ENCODE measurements at places on chromosomes 16 and 17.

- no peak for DNase-seq
Measured at GRCh38 chr16:15925631-15926030, 23.8 kb upstream of the ABCC1 start.

DNA sequence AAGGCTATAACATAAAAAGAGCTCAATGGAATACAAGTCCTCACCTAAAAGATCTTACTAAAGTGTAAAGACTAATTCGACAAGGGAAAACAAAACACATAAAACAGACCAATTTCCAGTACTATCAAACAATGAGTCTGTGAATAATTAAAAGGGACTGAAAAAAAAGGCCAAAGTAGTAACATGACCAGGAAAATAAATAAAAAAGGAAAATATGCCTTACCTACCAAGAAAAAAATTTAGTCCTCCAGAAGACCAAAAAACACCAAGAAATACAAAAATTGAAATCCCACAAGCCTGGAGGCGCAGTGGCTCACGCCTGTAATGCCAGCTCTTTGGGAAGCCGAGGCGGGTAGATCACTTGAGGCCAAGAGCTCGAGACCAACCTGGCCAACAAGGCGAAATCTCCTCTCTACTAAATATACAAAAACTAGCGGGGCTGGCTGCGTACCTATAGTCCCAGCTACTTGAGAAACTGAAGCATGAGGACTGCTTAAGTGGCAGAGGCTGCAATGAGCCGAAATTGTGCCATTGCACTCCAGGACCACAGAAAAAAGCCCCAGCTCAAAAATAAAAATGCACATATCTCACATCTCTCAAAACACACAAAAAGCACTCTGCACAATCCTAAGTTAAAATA lies 60.8 kb downstream of the TEX14 start:
- DNase-seq = no peak

GRCh38 chr17:55978578-55978977 lies 174.7 kb upstream of the ANKFN1 start:
- no peak for DNase-seq

- DNase-seq = no peak
Measured at GRCh38 chr16:10681310-10682308, 13.1 kb downstream of the TEKT5 start.

GRCh38 chr17:76189247-76189646 lies 48.2 kb upstream of the FOXJ1 start:
- no peak for DNase-seq

GRCh38 chr17:58870747-58871146 lies 115.1 kb downstream of the PPM1E start:
- DNase-seq = no peak

DNA sequence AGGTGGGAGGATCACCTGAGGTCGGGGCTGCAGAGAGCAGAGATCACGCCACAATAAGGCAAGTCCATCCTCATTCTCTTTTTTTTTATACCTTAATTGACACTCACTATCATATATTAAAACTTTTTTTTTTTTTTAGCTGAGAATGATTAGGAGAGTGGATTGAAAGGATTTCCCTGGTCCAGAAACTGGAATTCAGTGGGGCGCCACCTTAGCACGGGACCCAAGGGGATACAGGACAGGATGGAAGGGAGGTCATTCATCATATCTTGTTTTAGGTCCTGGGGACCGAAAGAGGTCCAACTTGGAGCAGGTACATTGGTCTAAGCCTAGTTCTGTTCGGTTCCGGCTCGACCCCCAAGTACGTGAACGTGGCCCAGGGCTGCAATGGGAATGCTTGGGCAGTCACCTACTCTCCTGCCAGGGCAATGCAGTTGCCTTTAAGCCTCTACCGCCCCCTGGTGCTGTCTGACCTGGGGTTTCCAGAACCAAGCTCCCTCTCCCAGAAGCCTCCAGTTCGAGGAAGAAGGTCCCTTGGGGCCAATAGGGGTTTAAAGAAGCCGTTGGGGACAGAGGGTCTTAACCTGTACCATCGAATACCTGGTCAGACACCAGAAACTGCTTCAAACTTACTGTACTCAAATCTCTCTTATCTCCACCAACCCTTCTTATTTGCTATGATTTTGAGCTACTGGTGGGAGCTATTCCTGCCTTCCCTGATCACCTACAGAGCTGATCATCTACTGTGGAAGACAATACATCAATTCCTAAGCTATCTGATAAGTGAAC lies 19.9 kb upstream of the GPATCH8 start:
- no peak for DNase-seq

DNA sequence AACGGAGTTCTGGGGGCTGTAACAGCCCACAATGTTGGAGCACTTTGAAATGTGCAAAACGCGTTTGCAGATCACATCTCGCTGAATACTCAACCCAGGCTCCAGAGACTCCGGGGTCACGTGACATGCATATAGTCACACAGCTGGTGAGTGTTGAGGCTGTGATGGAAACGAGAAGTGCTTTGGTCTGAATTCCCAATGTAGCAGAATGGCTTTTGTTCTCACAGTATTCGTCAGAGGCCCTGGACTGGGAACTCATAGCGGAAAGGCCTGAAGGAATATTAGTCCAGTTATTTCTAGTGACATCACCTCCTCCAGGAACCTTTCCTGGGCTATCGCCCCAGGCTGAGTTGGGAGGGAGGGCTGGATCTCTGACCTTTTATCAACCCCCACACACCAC lies 95.8 kb upstream of the CRHR1 start:
- DNase-seq = no peak

DNA sequence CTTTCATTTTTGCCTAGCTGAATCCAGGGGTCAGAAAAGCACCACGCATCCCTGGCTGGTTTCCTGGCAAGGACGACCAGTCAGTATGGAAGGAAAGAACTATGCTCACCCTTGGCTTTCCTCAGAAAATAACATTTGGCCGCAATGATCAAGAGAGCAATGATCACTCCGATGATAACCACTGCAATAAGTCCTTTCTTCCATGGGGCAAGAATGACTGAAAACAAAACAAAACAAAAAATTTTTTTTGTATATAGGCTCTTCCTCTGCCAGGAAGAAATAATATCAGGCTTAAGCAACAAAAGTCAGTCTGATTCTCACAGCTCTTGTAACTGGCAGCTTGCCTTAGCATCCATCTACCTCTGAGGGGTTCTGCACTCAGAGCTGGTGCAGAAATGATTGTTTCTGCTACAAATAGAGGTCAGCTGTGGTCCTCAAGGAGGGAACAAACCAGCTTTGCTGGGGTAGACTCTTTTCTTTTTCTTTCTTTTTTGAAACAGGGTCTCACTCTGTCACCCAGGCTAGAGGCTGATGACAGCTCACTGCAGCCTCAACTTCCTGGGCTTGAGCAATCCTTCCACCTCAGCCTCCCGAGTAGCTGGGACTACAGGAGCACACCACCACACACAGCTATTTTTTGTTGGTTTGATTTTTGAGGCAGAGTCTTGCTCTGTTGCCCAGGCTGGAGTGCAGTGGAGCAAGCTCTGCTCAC lies 35.7 kb downstream of the PECAM1 start:
- no peak for DNase-seq

GRCh38 chr16:54493061-54493460 lies 206.5 kb upstream of the IRX3 start:
- no peak for DNase-seq

- no peak for DNase-seq
Measured at GRCh38 chr17:56297184-56297583, 143.9 kb downstream of the ANKFN1 start.

- no peak for DNase-seq
Measured at GRCh38 chr17:75486151-75486550, 29.2 kb downstream of the CASKIN2 start.

- no peak for DNase-seq
Measured at GRCh38 chr17:10280068-10280467, 81.7 kb upstream of the GAS7 start.

GRCh38 chr17:15185625-15185991 lies 79.5 kb downstream of the PMP22 start:
- DNase-seq = no peak

DNA sequence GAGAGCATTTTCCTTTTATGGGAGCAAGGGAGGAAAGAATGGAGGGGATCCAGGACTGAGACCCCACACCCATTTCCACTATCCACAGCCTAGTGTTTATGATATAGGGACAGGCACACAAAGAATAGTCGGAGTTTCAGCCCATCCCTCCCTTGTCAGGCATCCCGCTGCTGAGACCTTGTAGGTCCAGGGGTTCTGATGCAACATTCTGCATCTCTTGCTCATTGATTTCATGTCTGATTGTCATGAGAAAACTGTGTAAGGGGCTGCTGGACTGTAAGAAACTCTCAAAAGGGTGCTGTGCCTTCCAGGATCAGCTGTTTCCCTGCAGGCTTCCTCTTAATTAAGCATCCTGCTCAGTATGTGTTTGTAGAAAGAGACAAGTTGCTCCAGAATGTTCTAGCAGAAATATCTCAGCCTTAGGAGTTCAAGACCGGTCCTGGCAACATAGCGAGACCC lies 5.3 kb upstream of the POLR3E start:
- DNase-seq = no peak

- DNase-seq = no peak
Measured at GRCh38 chr17:54771409-54771915, 129.2 kb upstream of the TOM1L1 start.

DNA sequence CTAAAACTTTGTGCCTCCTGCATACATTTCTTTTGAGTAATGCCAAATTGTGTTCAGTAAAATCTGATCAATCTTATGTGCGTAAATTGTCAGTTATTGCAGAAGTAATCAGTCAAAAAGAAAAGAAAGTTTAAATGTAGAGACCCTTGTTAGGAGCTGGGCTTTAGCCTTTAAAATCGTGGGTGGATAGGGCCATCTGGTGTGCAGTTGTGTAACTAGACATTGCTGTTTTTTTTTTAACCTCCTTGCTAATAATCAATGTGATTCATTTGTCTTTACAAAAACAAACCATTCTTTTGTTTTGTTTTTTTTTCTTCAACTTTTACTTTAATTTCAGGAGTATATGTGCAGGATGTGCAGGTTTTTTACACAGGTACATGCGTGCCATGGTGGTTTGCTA lies 5.3 kb upstream of the WWOX start:
- no peak for DNase-seq
